Hematopoietic multipotent progenitor cell treated with erythropoietin and hydrocortisone succinate and interleukin-3 and kit ligand, for 17 days (in vitro differentiated cells): ENCODE measurements at places on chromosomes 3 and 15.

GRCh38 chr15:33467146-33467815 lies 156.5 kb downstream of the RYR3 start:
- DNase-seq: no peak

GRCh38 chr3:60291115-60291514 lies 960.1 kb downstream of the FHIT start:
- DNase-seq: no peak

DNA sequence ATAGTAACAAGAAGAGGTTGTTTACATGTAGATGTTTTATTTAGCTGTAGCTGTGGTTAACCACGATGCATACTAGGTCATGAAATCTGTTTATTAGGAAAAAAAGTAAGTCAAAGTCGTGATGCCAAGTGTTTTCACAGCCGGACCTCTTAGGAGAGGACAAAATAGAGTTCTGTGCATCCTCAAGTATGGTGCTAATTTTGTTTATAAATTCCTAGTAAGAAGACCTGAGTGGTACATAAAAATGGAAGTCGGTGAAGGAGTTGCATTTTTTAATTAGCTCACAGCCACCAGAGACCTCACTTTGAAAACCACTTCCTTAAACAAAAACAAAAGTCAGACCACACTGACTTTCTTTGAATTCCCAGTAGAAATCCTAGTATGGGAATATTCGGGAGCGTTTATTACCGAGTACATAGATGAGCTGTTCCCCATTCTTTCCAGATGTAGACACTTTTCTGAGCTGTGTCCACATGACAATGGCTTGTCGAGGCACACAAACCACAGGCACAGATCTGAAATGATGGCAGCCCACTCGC lies 143.6 kb upstream of the UBE2E1 start:
- DNase-seq: no peak

DNA sequence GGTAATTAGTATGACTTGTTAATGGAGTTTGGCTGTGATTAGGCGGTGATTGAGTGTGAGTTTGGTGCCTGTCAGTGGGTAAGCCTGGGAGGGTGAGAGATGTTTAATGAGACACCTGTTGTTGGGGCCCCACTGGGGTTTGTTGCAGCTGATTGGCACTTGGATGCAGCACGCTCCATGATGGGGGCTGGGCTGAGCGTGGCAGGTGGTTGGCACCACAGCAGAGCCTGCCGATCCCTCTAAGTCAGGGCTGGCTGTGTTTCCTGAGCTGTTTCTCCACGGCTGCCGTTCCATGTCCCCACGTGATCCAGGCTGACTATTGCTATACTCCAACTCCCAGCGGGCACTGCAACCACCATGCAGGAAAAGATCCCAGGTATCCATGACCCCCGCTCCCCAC lies 93.5 kb upstream of the ARRDC4 start:
- DNase-seq: no peak

GRCh38 chr3:36991923-36992805 lies 767 bp downstream of the EPM2AIP1 start:
- peak; percentile 76 for DNase-seq

GRCh38 chr15:39327005-39327730 lies 253.7 kb upstream of the THBS1 start:
- no peak for DNase-seq

- DNase-seq: no peak
These were observed 250.9 kb downstream of the EPHA3 start for GRCh38 chr3:89358281-89358680.

DNA sequence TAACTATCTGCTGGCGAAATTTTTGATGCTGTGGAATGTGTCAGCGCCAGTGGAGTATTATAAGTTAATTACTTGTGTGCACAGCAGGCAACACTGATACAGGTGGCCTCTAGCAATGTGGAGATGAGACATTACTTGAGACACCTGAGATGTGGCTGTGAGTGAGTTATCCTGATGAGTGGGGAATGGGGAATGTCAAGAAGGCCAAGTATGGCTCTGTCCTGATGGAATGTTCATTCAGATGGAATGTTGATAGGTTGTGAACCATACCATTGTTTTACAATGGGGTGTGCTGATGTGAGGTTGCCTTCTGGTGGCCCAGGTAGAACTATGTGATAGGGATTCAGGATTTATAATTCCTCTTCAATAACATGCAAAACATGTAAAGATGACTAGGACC lies 404.8 kb downstream of the PTPRG start:
- no peak for DNase-seq

DNA sequence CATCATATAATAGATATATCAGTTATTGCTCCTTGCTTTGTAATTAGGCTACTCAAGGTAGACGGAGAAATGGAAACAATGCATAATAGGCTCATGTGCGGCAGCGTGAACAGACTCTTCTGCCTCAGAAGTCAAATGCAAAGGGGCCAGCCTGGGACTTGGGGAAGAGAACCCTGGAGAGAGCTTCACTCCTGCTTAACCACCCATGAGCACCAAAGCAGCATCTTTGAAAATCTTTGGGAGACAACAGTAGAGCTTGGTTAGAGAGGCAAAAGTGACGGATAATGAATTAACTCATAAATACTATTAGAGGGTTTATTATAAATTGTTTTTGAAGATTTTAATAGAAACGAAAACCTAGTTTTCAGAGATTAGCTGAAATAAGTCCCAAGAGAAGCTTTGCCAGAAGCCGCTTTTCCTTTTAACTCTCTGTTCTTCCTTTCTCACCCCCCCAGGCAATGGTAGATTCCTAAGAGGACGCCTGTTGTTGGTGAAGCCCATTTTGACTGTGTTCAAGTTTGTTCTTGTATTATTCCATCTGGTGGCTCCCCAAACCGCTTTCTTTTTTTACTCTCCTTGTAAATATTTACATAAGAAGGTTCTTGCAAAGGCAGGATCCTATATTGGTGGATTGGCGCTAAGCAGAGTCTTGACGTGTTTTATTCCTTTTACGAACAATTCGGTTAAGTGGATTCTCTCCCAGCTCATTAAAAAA lies 196.0 kb upstream of the TPRG1 start:
- DNase-seq: no peak
